ENCODE measurements at places on chromosomes 11 and 22. TPM values are rescaled to one million over a fixed set of nuclear protein-coding genes. Genes with fewer than 3 reads are reported as not detected.

GRCh38 chr11:126332221-126332711 is 23.2 kb upstream of the ST3GAL4 start:
- no peak for DNase-seq

GRCh38 chr22:35380537-35381423 is at the start of gene HMOX1:
Gene HMOX1, plus strand, starts transcription at chr22:35381096. Its CDS starts 78 bp downstream, at chr22:35381174.
- peak; percentile 73 for DNase-seq

GRCh38 chr11:115080923-115081680 is 402.8 kb downstream of the NXPE2 start:
- DNase-seq: no peak

- no peak for DNase-seq
Observed at GRCh38 chr22:49779853-49780697, 47.6 kb downstream of the BRD1 start.

DNA sequence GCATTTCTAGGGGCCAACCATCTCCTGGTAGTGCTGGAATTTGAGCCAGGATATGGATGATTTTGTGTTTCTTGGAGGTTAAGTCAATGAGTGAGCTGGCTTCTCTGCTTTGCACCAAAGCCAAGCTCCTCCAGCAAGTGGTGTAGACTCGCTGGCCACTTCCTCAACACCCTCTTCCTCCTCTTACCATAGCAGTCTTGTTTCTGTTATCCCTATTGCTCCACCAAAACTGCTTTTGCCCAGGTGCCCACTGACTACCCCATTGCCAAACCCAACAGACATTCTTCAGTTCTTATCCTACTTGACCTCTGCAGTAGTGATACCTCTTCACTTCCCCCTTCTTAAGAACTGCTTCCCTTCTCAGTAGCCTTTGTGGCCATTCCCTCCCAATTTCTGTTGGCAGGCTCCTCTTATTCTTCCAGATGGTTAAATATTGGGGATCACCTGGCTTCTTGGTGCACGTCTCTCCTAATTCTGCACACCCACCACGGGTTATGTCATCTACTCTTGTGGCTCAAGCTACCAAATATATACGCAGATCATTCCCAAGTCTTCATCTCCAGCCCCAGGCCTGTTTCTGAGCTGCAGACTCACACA is 7.0 kb upstream of the PRG2 start:
- DNase-seq: no peak

DNA sequence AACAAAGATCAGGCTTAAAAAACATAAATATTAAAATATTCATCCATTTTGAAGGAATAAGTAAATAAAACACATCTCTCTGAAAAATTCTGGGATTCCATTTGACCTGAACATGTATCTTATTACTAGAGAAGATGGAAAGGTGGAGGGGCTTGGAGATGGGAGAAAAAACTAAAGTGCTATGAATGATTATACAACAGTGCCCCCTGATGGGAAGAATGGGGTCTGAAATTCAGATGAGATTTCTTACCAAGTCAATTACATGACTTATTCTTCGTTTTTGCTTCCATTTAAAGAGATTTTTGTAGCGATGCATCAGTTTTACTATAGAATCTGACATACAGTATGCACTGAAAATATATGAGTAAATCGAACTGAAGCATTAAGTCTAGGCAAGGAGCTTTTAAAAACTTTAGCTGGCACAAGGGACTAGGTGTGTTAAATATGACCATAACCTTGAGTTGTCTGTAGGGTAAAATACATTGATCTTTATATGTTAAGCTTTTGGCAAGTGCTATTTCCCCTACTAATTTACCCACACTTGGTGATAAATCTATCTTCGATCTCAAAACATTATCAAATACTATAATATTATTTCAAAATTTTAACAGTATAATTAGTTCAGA is 718.8 kb downstream of the CNTN5 start:
- DNase-seq: peak; percentile 86

DNA sequence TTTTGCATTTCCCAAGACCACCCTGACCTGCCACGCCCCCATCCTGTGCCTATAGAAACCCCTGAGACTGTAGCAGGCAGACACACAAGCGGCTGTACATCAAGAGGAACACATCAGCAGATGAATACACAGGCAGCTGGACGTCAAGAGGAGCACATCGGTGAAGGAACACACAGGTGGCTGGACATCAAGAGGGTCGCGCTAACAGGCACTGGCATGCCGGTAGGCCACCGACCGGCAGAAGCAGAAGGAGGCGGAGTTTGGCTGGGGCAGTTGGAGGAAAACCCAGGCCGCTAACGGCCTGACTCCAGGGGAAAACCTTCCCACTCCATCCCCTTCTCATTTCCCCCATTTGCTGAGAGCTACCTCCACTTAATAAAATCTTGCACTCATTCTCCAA is 5.4 kb upstream of the IPO7 start:
- no peak for DNase-seq

- no peak for DNase-seq
Observed at GRCh38 chr11:116510166-116510565, 262.6 kb downstream of the BUD13 start.

DNA sequence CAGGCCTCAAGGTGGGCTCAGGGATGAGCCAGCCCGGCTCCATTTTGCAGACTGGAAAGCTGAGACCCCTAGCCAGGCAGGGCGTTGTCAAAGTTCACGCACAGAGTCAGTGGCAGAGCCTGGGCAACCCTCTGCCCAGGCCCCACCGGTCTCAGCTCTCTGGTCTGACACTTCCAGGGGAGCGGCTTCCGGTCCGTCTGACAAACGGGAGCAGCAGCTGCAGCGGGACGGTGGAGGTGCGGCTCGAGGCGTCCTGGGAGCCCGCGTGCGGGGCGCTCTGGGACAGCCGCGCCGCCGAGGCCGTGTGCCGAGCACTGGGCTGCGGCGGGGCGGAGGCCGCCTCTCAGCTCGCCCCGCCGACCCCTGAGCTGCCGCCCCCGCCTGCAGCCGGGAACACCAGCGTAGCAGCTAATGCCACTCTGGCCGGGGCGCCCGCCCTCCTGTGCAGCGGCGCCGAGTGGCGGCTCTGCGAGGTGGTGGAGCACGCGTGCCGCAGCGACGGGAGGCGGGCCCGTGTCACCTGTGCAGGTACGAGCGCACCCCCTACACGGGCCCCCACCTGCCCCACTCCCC is 36.0 kb downstream of the CD6 start:
- no peak for DNase-seq

DNA sequence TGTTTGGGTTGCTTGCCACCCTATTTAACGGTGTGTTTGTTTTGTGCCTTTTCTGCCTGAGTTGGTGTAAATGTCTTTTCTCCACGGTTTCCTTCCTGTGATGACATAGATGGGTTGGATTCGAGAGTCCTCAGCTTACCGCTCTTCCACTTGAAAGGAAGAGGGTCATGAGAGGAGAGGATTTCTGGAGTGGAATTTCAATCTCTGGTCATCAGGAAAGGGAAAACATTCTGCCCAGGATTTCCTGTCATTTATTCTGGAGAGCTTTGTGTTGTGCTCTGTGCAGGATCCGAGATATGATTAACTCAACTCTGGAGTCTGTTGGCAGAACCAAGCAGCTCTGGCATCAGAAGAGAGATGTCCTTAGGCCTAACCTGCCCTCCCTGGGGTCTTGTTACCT is 605.2 kb downstream of the NTM start:
- DNase-seq: no peak

DNA sequence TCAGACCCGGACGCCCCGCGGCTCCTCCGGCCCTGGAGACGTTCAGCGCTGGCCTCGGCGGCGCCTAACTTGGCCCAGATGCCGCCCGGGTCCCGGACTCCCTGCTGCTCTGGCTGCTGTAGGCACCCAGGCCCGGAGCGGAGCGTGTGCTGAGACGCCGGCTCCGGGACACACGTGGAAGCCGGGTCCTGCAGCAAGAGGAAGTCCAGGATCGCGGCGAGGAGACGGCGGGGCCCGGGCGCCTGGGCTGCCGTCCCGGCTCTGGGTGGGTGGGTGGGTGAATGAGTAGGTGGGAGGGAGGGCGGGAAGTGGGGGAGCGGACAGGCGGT is 223 bp downstream of the WT1 start:
- DNase-seq: no peak

GRCh38 chr11:68776442-68777235 is 25.3 kb upstream of the TESMIN start:
- DNase-seq: no peak

DNA sequence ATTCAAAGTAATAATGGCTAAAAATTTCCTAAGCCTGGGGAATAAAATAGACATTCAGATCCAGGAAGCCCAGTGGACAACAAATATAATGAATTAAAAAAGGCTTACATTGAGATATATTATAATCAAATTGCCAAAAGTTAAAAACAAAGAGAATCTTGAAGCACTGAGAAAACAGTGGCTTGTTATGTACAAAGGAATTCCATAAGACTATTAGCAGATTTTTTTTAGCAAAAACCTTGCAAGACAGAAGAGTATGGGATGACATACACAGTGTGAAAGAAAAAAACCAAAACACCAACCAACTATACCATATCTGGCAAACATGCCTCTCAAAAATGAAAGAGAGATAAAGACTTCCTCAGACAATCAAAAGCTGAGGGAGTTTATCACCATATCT is 20.7 kb downstream of the OR10V1 start:
- DNase-seq: no peak

- no peak for DNase-seq
Observed at GRCh38 chr11:69460540-69461257, 20.8 kb upstream of the LINC01488 start.

DNA sequence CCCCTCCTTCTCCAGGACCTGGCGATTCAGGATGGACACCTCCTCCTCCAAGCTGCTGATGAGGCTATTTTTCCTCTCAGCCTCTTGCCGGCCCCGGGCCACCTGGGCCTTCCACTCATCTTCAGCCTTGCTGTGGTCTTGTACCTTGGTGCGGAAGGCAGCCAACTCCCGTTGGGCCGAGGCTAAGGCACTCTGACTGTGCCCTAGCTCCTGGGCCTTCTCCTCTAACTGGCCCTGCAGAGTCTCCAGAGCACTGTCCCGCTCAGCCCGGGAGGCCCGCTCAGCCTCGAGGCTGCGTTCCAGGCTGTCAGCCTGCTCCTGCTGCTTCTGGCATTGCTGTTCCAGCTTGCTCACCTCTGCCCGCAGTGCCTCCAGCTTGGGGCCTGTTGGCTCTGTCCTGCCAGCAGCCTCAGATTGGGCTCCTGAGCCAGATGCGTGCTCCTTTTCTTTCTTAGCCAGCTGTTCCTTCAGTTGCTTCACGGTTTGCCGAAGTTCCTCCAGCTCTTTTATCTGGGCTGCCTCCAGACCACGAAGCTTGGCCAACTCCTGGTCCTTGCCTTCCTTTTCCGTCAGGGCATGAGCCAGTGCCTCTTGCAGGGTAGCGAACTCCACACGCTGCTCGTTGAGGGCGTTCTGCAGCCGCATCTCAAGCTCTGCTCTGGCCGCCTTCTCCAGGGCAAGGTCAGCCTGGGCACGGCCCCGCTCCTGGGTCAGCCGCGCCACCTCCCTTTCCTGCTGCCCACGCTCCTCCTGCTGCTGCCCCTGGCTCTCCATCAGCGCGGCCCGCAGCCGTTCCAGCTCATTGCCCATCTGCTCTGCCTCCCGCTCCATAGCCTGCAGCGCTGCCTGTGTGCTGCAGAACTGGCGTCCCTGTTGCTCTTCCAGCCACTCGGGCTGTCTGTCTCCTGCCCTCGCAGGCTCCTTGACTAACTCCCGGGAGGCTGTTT is 15.3 kb downstream of the IL18BP start:
- no peak for DNase-seq

DNA sequence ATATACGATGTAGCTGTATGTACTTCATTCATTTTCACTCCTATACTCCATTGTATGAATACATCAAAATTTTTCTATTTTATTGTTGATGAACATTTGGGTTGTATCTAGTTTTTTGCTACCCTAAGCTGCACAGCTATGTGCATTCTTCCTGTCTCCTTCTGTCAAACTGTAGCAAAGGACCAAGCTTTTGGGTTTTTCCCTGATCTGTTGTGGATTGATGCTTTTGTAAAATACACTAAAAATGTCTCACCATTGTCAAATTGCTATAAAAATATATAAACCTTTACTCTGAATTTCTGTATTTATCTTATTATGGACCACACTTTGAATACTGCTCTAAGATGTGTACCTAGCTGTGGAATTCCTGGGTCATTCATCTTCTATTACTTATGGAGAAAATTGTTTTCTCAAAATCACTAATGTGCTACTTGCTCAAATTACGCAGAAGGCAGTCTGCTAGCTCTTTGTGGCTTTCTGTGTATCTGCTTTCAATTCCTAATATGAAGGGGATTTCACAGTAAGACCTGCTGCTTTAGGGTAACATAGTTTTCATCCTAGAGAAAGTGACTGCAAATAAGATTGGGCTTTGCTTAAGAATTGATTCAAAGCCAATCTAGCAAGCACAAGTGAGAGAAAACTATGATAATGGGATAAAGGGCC is 123.4 kb downstream of the CYP2R1 start:
- no peak for DNase-seq

DNA sequence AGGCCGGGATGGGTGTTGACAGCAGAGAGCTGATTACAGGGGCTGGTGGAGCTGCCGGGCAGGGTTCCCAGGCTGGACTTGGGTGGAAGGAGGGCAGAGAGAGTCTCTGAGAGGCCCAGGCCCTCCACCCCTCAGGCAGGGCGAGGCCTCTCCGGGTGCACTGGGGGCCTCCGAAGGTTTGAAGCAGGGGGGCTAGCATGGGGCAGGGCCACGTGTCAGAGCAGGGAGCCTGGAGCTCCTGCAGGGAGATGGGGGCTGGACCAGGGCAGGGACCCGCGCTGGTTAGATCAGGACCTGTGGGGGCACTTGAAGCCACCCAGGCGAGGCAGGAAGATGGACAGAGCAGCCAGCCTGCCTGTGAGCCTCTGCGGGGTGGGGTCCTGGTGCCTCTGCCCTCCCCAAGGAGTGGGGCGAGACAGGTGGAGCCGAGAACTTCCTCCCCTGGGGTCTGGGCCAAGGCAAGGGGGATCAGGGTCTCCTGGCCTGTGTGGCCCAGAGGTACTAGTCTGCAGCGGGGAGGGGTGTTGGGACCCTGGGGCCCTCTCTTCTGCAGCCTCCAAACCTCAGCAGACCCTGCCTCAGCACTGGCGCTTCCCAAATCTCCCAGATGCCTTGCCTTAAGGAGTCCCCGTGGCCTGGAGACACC is 911 bp downstream of the PANX2 start:
- DNase-seq: no peak

DNA sequence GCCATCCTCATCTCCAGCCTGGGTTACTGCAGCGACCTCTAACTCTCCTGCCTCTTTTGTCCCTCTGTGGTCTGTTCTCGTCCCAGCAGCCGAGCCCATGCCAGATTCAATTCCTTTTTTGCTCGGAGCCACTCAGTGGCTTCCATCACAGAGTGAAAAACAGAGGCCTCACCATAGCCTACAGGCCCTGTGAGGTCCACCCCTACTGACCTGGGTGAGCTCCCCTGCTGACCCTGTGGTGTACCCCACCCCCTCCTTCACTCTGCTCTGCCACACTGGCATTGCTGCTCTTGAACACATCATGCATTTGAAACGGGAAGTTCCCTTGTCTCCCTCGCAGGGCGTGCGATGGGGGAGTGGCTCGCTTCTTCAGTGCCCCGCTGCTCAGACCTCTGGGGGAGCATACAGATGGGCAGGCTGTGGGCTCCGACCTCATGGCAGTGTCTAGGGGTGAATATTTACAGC is 2.1 kb downstream of the AIP start:
- DNase-seq: peak; percentile 93

POU2AF3 gene
- total RNA-seq: not detected

SCGB1A1 gene
- not detected for total RNA-seq

FAR1 gene
- 98.1 TPM for total RNA-seq

MOB2 gene
- 8.8 TPM for total RNA-seq

SLC5A1 gene
- total RNA-seq: not detected

FXYD6 gene
- not detected for total RNA-seq
